NCI-H1930 (cell line): ENCODE measurements at places on chromosomes 2 and 18.

DNA sequence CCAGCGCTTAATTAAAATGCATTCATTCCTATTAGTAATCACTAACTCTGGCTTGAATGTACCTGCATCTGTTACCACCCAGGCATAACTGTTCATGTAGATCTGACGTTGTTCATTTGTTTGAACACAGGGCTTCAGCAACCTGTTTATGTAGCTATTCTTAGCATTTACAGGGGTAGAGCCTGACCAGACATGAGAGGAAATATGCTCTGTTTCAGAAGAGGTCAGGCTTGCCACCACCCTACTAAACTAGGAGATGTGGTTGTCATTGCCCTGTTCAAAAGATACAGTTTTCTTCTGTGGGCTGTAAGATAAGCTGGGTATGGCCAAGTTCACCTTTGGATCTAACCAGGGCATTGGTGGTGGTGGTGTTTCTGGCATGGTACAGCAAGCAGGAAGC is 8.8 kb downstream of the MGAT5 start:
- DNase-seq: no peak

DNA sequence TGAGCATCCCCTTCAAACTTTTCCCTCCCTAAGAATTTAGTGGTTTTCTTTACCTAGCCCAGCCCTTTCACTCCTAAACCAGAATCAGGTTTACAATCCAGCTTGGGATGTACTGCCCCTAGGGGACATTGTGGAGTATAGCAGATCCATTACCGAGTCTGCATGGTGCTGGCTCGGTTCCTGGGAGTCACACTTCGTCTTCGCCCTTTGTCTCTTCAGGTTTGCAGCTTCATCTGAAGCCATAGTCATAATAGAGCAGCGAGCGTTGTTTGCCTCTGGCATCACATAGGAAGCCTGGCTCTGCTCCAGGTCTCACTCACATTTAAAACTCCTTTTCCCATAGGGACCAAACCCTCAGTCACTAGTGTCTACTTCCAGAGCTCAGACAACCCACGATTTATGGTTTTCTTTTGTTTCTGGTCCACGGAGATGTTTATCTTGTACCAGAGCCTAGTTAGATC is 16.8 kb upstream of the LYPD6 start:
- peak; percentile 39 for DNase-seq

DNA sequence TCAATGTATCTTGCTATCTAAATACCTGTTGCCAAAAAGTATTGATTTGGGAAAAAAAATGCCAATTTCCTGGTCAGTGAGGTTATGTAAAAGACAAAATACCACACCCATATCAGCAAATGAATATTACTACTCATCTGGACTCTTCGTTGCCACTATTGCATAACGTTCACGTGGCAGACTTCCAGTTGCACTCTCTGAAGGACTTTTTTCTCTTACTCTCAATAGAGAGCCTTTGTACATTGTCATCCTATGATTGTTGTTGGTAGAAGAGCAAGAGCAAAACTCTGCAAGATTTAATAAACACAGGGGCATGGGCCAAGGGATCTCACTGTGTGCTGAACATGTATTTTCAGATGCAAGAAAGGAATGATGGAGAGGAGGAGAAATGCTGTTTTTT is 689.8 kb downstream of the MBD2 start:
- DNase-seq: no peak

DNA sequence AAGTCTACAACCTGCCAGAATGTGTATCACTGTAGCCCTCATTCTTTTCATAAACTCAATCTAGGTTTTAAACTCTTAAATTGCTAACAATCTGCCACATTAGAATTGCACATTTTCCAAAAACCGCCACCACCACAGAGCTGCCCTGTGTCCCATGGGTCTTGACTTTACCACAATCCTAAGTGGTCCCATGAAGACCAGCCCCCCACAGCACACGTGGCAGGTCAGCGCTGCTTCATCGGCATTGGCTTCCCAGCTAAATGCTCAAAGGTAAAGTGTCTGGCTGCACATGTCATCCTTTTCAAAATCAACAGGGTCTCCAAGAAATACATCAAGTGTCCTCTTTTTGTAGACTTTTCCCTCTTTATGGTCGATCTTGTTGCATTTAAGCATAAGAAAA is 2.4 kb downstream of the TBC1D8 start:
- no peak for DNase-seq

DNA sequence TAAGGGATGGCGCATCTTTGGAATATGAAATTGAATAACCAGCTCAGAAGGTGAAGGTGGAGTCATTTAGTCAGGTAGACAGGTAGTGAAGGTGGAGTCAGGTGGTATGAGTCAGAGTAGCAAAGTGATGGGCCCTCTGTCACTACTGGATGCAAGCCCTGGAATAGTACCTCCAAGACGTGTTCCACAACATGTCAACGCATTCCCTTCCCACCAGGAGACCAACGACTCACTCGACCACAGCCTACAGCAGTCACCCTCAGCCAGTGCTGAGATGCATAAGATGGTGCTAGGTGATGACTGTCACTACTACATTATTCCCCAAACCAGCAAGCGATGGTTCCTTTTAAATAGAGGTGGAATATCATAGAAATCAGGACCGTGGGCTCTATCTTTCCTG is 6.8 kb downstream of the CPLX4 start:
- DNase-seq: no peak

- DNase-seq: no peak
Measured at GRCh38 chr2:125386074-125386473, 1269.9 kb upstream of the GYPC start.

DNA sequence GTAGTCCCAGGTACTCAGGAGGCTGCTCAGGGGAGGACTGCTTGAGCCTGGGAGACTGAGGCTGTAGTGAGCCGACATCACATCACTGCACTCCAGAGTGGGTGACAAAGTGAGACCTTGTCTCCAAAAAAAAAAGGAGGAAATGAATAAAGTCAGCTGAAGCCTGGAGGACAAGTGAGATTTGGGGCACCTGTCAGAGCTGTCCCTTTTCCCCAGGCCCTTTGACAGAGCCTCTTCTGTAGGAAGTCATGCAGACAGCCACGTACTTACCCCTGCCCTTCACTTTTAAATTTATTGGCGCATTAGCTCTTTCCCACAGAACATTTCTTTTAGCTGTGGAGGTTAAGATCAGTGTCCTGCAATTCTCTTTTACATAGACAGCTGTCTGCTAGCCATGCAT is 151.0 kb upstream of the DNMT3A start:
- no peak for DNase-seq
